ENCODE measurements at places on chromosomes 2 and 18.

GRCh38 chr18:26190506-26190905 is 35.7 kb upstream of the TAF4B start:
- DNase-seq, result peak; percentile 45

GRCh38 chr2:9971105-9971818 is 19.8 kb downstream of the GRHL1 start:
- no peak for DNase-seq

- no peak for DNase-seq
Observed at GRCh38 chr2:168802859-168803725, 655 bp downstream of the NOSTRIN start.

DNA sequence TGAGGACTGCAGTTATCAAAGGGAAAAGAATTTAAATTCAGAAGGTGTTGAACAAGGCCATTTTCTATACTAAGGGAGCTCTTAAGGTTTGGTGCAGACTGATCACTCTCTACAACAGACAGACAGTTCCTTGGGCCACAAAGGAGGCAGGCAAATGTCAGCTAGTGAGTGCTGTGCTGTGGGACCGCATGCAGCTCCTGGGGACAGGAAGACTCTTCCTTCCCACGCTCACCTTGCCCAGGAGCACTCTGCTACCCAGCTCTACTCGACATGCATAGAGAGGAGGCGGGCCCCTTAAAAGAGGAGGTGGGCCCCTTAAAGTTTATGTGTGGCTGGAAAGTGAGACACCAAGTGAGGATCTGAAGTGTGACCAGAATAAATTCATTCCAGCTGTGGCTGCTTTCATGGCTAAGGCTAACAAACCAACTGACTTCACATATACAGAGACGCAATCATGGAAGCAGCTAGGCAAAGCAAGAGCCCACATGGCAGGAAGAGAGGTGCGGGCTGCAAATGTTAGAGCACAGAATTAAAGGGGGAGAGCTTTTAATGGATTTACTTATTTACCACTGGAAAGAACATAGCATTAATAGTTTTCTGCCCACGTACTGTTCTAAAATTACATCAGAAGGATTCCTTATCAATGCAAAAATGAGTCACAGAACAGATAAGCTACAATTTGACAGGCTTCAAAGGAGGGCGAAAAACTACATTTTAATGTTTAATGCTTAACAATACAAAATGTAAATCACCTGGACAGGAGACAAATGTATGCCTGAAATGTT is 101.4 kb upstream of the RNU4ATAC start:
- no peak for DNase-seq

DNA sequence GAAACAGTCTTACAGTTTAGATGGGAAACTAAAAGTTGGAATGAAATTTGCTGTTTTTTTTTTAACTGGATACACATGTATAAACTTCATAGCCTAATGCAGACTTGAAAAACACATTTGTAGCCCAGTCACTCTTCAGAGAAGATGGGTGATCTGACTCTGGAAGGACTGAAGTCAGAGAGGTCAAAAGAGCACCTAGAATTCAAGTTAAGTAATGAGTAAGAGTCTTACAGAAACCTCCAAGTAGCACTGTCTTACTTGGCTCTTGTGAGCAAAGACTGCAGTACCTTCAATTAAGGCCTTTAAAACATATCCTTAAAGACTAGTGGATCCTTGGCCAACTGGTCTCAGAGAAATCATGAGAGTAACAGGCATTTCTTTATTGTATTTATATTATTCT is 41.9 kb downstream of the TRAPPC8 start:
- no peak for DNase-seq

GRCh38 chr2:147952118-147952517 is 68.4 kb downstream of the ORC4 start:
- no peak for DNase-seq

DNA sequence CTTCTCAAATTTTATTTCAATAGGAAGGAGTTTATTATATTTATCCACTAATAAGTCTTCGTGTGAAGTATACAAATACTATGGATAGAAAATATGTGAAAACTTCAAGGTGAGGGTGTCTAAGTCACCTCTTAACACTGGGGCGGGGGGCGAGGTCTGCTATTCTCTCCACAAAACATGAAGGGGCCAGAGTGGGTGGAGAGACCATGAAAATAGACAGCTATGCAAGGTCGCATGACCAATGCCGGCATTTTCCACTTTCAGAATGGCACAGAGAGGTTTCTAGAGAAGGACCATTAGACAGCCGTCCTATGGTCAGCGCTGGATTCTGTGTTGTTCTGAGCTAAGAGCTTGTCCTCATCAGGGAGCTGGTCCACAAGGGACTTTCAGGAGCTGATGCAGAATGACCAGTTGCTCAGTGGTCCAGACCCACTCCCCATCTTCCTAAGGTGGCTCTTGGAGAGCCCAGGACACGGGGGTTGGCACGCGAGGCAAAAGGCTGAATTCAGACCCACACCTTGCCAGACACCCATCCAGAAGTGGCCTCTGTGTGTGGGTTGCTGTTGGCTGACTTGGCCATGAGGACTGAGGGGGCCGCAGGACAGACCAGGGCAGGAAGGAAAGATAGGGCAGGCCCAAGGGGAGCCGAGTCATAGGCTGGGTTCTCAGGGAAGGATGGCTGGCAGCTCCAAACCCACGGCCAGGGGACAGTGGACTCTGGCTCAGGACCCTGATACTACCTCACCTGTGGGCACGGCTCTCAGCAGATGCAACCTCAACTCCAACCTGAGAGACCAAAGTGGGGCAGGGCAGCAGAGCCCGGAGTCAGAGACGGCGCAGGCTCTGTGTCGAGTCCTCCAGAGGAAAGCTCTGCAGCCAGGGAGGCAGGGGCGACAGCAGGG is 69.8 kb downstream of the NDUFA10 start:
- DNase-seq, result no peak

GRCh38 chr2:50401772-50402653 is 629.9 kb downstream of the NRXN1 start:
- DNase-seq, result peak; percentile 13

DNA sequence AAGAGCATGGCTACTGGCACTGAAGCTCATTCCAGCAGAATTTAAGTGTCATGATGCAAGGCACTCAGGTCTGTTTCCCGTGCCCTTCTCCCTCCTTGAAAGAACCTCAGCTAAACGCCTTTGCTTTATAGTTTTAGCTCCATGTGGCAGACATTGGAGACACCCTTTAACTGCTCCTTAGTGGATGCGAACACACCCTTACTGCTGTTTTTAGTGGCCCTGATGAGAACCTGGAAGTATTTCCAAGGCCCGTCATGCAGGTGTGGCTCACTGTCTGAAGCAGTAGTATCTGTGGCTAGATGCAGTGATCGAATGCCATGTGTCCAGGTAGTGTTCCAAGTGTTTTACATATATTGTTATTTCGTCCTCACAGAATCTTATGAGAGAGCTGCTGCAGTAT is 28.3 kb downstream of the KIF5C start:
- no peak for DNase-seq

DNA sequence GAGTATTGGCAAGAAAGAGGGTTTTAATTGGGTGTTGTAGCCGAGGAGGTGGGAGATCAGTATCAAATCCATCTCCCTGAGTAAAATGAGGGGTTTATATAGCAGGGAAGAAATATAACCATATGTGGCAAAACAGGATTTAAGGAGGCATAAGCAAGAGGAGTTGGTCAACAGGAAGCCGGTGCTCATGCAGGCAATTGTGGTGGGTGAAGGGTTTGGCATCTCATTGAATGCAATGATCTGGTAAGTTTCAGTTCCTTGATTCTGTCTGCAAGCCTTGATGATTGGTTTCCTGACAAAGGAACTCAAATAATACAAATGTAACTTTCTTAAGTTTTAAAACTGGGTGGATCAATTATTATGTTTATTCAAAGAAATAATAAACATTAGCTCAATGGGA is 564.4 kb upstream of the LINC00305 start:
- no peak for DNase-seq

DNA sequence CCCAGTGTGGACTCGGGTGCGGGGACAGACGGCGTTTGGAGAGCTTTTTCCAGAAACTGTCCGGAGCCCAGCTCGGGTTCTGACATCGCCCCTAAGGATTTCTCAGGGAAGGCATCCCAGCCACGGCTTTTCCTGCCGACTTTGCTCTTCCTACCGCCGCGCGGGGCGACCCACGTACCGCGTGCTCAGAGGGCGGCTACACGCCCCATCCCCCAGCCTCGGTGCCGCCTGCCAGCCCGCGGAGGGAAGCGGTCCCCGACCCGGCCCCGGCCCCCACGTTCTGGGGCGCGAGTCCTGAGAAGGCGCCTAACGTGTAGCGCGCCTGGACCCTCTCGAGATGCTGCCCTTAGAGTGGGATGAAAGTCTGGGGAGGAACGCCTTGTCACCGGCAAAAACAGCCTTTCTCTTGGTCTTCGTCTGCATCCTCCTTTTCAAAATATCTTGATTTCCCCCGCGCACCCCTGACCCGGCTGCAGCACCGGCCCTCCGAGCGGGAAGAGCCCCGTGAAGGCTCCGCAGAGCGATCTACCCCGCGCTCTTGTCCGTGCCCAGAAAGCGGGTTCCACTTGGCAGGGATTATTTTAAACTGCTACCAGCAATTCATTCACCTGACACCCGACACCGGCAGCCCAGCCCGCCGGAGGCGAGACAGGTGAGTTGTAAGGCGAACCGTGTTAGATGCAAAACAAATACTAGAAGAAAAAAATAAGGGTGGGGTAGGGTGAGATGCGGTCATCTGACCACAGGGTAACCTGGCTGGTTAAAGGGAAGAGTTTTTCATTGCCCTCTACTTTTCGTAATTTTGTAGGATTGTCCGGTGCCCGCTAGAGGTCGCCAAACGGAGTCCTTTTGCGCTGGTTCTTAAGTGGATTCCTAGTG is 812 bp upstream of the KCNG3 start:
- DNase-seq, result peak; percentile 71

GRCh38 chr18:74068296-74068695 is 79.3 kb downstream of the FBXO15 start:
- DNase-seq, result no peak

DNA sequence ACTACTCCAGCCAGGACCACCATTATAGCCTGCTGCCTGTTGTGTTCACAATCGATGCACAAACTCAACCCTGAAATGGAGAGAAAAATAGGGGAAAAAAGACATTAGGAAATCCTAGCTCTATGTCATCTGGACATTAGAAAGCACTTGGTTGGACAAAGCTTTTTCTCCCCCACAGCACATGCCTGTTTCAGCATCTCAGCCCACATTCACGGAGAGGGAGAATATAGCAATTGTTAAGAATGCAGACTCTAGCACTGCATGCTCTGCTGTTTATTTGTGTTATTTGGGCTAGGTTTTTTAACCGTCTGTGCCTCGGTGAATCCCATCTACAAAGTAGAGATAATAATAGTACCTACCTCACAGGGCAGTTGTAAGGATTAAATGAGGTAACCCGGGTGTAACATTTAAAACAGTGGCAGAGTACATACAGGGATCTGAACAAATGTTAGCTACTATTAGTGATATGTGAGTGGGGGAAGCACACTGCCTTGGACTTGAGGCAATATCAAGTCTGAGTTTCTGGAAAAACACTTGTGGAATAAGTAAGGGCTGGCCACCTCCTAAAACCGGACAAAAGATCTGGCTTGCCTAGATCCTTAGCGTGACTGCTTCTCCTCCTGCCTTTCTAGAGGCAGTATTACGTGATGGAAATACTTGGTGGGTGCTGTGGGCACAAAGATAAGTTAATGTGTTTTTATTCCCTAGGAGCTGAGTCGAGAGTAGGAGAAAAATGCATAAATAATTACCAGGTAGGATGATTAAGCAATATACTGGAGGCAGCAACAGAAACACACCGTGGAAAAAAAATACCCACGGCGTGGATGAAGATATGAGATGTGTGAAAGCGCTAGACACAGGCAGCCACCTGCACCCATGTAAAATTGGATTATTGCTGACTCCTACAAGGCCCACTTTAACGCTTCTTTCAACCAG is 1.0 kb upstream of the PPP1CB start:
- peak; percentile 26 for DNase-seq

GRCh38 chr2:205511641-205512040 is 170.7 kb upstream of the NRP2 start:
- no peak for DNase-seq

- no peak for DNase-seq
Observed at GRCh38 chr2:209431701-209432100, 7.9 kb downstream of the MAP2 start.

DNA sequence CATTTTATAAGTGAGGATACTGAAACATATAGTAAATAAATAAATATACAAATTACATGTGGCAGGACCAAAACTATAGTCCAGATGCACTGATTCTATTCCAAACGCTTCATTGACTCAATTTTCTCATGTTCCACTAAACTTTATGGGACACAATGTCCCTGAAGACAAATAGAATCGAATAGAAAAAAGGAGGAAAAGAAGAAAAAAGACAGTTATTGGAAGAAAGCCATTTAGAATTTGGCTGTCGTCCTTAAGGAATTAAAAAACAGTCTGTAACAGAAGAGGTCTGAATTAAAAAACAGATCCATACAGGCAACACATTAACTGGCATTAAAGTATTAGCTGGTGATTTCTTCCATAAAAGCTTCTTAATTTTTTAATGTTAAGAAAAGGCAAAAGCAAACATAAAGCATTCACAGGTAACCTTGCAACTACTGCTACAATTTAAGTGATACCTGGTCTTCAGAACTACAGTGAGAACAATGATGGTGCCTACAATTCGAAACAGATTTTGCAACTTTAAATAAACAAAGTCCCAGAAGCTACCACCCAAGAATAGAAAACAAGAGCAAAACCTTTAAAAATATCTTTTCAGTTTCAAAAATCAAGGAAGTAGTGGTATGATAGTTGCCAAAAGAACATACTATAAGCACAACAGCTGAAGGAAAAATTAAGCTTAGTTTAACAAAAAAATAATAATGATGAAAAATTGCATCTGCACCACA is 17.4 kb upstream of the CHAC2 start:
- no peak for DNase-seq

GRCh38 chr2:9473985-9474360 is 378 bp upstream of the IAH1 start:
- DNase-seq, result peak; percentile 62

GRCh38 chr2:218806346-218806978 is 24.5 kb downstream of the CYP27A1 start:
- no peak for DNase-seq

DNA sequence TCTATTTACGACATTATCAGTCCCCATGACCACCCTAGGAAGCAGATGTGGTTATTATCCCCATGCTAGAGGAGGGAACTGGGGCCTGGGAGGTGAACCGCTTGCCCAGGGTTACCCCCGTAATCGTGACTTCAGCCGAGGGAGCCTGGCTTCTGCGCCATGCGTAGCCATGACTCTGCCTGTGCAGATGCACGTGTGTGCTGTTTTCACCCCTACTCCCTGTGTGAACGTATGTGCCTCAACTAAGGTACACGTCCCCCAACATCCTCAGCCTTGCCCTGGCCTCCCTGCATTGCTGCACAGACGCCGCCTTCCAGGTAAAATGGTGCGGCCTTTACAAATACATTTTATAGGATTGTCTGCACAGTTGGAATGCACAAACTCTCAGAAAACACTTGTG is 40.2 kb downstream of the LPIN1 start:
- no peak for DNase-seq

Data from germinal center (tissue), 1 donor.